DMS 273 treated with DMSO at 0.1 percent for 48 hours (cell line): ENCODE measurements at places on chromosomes 11 and 22.

DNA sequence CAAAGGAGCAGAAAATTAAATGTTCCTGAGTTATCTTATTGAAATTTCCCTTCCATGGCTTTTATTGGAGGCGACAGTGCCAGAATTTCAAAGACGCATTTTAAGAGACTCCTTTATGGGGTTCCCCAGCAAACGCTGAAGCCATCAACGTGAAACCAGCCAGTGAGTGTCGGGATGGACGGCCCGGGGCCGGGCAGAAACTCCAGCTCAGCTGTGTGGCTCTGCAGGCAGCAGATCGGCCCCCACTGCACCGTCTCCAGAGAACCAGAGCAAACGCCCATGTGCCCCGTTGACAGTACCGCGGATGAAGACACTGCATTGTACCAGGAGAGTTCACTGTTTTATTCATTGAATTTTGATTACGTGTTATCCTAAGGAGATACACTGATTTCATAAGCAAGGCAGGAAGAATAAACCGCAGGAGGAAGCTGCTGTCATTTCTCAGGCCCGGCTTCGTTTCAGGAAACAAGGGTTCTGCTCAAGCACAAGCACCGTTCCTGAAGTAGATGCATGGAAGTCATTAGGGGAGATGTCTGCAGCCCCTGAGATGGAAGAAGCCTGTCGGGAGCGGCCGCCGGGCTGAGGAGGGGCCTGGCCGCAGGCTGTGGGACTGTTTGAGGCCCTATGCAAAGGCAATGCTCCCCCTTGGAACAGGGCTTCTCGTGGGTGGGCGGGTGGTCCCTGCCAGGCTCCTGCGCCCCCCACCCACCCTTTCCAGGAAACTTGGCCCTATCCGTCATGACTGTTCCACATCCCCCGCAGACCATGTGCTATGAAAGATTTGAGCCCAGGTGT, 639.7 kb downstream of the TBC1D22A start:
- DNase-seq = no peak

GRCh38 chr11:132846075-132846474, 686.2 kb downstream of the OPCML start:
- no peak for DNase-seq

DNA sequence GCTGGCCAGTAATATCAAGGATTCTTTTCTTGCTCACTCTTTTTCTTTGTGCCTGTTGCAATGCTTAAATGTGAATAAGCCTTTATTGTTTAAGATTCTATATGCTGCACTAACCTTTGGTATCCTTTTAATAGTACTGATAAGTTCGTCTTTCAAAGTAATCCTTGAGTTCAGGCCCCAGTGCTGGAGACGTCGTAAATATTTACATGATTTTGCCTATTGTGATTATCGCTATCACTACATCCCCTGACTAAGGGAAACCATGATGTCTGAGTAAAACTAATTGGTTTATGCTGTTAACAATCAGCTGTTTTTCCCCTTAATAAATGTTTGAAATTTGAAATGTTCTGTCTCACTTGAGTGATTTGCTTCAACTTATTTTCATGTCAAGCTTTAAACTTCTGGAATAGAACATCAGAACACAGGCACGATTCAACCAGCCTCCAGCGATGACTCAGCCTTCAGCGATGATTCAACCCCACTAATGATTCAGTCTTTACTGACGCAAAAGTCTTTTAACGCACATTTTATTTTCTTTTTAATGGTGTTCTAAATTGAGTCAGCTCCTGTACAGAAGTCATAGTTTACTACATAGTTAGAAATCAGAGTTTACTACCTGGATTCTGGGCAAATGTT, 3.9 kb downstream of the HTATIP2 start:
- DNase-seq = no peak

DNA sequence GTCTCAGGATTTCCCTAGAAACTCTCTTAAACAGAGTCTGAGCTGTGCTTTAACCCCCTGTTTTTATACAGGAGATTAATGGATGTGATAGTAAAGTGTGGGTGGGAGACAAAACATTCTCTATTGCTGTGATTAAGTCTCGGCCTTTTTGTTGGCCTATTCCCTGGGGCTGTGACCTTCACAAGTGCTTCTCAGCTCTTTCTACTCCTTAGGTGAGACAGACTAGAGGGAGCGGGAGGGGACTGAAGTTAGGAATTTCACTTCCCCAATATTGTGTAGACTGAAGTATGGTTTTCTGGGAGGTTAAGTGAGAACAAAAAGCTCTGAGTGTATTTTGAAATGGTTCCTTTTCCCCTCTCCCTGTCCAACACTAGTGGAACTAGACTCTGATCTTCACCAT, 29.8 kb upstream of the OR8B8 start:
- DNase-seq = no peak

GRCh38 chr11:102436561-102436960, 16.0 kb downstream of the TMEM123 start:
- DNase-seq = no peak

DNA sequence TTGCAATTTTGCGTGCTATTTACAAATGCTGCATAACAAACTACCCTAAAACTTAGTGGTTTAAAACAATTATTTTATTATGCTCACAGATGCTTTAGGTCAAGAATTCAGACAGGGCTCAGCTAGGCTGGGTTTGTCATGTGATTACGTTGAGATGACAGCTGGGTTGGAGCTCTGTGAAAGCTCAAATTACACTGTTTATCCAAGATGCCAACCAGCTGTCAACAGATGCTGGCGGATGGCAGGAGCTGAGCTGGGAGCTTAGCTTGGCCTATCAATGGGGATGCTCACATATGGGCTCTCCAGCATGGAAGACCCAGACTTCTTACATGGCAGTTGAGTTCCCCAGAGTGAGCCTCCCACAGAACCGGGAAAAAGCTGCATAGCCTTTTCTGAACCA, 62.7 kb downstream of the STK33 start:
- DNase-seq = peak; percentile 94

DNA sequence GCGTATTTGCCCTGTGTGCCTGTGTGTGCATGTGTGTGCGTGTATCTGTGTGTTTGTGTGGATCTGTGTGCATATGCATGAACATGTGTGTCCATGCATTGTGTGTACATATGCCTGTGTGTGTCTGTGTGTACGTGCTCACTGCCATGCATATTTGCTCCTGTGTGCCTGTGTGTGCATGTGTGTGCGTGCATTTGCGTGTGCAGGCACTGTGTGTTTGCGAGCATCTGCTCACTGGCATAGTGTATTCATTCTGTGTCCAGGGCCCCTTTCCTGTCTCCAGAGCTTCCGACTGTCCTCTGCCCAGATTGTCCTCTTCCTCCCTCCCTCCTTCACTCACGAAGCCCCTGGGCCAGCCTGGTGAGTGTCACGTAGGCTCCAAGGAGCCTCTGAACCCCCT, 5.8 kb downstream of the EMID1 start:
- no peak for DNase-seq

- DNase-seq = no peak
Measured at GRCh38 chr11:44854741-44855492, 95.8 kb downstream of the TP53I11 start.

- DNase-seq = no peak
Measured at GRCh38 chr11:60831501-60832079, 10.3 kb upstream of the CCDC86 start.

DNA sequence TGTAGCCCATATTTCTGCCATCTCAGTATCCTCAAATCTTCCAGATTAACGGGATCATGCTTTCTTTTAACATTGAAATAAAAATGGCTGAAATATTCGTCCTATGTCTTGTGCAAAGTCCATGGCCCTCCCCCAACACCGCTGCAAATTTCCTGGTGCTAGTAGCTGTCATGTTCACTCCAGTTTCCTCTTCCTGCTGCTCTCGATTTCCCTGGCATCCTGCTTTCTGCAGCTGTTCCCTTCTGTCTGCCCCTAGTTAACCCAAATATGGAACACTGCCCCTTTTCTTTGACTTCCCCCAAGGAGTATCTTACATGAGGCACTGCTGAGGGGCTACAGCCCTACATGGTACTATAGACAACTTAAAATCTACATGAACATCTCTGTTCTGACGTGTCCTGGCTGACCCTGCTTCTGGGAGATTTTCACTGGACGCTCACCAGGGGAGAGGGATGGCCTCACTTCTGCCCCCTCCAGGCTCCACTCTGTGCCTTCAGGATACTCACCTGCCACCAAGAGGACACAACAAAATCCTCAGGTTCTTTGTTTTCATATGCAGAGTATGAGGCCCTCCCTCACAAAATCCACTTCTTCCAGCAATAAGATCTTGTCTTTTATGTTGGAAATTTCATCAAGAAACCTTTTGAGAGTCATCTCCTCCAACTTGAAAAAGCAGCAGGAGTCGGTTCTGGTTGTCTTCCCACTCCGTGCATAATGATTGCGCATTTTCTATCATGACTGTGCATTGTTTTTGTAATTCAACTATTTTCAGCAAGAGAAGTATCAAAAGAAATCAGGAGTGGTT, 29.5 kb upstream of the SCUBE2 start:
- no peak for DNase-seq
